NCI-H2171 treated with DMSO at 0.1 percent for 48 hours (cell line): ENCODE measurements at places on chromosomes 2 and 18.
A peak's percentile ranks its signal among the peaks of the same experiment; 100 is the strongest.

DNA sequence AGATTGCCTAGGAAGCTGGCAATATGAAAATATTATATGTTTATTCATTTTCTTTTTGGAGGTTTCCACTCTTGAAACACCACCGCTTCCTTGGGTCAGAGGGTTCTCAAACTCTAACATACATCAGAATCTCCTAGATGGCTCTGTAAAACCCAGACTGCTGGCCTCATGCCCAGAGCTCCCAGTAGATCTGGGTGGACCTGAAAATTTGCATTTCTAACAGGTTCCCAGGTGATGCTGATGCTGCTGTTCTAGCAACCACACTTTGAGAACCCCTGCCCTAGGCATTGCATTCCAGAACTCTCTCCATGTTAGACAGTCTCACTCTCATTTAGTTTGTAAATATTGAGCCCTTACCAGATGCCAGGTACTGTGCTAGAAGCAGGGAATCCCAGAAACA is 139.4 kb downstream of the FAM210A start:
- no peak for DNase-seq

DNA sequence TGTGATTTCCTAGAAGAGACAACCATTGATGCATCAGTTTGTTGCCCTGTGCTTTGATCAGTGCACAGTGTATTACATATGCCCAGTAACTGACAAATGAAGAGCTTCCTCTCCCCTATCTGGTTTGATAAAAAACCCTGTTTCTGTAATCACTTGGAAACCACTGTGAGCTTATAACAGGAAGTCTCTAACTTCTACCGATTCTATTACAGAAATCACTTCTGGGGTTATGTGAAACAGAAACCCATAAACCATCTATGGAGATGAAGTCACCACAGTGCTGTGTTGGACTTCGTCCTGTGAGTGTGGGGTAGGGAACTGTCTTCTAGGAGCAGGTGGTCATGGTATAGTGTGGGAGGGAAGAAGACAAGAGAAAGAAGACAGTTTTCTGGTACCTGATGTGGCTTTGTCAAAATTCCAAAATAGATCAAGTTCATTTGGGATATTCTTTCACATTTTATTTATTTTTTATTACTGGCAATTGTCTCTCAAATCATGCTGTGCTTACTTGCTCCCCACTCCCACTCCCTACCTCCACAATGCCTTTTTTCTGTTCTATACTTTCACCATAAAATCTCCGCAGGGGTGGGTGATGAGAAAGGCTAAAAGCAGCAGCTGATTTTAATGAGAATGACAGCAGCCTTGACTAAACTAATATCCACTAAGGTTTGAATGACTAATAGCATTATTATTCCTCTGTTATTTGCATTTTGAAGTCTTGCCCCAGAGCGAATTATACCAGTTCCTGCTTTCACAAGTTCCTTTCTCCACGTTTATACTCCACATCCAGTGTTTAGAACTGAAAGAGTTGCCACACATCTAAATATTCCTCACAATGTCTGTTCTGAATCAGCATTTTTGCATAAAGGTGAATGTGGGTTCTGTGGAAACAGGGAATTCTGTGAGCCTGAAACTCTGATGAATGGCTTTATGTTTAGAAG is 41.7 kb upstream of the RND3 start:
- no peak for DNase-seq

DNA sequence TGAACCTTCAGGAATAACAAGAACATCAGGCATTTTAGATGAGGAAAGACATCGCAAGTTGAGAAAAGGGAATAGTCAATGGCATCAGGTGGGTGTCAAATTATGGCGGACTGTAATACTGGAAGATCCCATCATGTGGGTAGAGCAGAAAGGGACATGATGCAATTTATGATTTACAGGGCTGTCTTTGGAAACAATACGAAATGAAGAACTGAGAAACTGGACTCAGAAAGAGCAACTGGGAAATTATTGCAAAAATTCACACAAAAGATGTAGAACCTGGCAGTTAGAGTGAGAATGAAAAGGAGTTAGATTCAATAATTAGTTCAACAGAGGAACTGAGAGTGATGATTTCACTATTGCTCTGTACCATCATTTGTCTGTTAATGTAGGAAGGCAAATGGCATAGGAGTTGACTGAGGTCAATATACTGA is 1635.0 kb upstream of the ACVR2A start:
- DNase-seq = no peak

GRCh38 chr2:187581125-187581896 is 27.1 kb upstream of the TFPI start:
- DNase-seq = peak; percentile 27

GRCh38 chr2:12594590-12594989 is 122.1 kb upstream of the TRIB2 start:
- DNase-seq = no peak

DNA sequence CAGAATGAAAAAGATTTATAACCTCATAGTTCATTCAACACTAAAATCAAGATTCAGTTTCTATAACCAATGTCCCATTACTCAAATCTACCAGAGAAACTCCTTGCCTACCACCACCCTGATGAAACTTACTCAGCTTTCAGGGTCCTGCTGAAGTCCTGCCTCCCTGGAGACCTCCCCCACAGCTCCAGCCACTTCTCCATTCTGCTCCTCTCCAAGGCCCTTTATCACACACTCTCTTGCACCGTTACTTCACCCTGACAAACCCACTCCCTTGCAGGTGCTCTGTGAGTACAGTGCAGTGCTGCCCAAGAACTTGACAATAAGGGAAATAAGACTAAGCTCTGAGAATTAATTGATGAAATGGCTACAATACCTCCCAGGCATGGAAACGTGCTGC is 83.5 kb upstream of the CDCA7 start:
- no peak for DNase-seq

- no peak for DNase-seq
These were observed 600.8 kb downstream of the CPS1 start for GRCh38 chr2:211157211-211157610.

GRCh38 chr2:136235546-136235945 is 117.6 kb upstream of the CXCR4 start:
- no peak for DNase-seq

GRCh38 chr2:37919631-37920032 is 5.5 kb upstream of the RMDN2 start:
- no peak for DNase-seq
